ENCODE measurements at places on chromosomes 7 and 10. TPM values are rescaled to one million over a fixed set of nuclear protein-coding genes. Genes with fewer than 3 reads are reported as not detected.

GRCh38 chr10:69413221-69413865, 3.4 kb downstream of the TACR2 start:
- DNase-seq, result peak; percentile 72

The MYPN gene
- 31.8 TPM for total RNA-seq

- no peak for DNase-seq
These were observed 11.8 kb downstream of the PKD2L1 start for GRCh38 chr10:100318207-100318606.

- DNase-seq, result no peak
These were observed 35.2 kb downstream of the CCDC71L start for GRCh38 chr7:106625678-106626301.

- DNase-seq, result no peak
These were observed 22.7 kb downstream of the WIPI2 start for GRCh38 chr7:5212633-5213285.

DNA sequence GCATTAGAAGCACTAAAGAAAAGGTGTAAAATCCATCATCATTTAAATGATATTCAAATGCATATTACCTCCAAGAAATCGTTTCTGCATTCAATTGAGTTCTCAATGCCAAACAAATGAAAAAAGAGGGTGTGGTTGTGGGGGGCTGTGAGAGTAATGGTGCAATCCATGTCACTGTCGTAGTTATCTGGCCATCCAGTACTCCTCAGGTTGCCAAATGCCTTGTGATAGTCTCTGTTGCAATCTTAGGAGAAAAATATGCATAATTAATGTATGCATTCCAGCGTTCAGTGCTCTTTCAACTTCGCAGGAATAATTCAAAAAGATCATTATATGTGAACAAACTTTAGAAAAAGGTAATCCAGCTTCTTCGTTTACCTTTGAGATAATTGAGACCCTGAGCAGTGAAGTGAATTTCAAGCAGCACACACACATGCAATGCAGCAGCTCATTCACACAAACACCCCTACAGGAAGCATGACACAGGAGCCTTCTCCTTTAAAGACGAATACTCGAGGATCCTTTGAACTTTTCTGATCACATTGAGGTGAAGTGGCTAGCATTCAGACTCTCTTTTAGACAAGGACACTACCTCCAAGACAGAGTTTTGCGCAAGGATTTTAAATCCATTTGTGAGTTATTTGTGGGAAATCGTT, 73.4 kb downstream of the OR13A1 start:
- DNase-seq, result no peak

- no peak for DNase-seq
These were observed 145.6 kb downstream of the GLCCI1 start for GRCh38 chr7:8114175-8114574.

The SSC4D gene
- total RNA-seq, result 0.71 TPM

DNA sequence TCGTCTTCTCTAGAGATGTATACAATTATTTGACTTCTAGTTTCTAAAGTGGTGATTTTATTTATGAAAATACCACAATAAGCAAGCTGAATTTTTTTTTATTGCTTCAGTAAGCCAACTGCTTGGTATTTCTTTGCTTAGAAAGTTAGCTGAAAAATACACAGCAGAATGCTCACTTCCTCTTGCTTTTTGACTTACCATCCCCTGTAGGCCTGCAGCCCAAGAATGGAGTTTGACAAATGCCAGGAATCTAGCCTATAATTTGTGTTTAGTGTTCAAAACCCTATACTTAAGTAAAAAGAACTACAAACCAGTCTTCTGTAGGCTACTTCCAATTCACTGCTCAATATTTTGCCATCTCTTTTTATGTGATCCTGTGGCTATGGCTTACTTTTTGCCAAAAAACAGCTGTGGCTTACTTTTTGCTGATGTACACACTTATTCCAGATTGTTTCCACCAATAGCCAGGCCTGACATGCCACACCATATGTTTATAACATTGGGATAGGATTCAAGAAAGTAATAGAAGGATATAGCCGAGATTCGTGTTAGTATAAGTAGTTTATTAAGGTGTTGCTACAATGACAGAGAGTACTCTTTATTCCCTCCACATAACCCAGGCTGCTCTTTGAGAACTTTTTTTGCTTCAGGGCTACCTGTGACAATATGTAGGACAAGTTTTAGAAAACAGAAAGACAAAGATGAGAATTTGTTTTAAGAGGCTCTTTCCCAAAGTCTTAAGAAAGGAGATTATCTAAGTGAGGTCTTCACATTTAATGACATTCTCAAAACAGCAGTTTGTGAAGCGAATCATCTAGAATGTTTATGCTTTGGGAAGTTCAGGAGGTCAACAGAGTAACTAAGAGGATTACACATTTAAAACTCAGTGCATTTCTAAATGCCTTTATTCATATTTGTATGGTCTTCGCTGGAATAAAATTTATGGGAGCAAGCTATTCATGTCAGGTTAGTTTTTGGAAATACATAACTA, 263.9 kb upstream of the FZD1 start:
- peak; percentile 74 for DNase-seq

- no peak for DNase-seq
These were observed 3.1 kb downstream of the SLK start for GRCh38 chr10:103969857-103970627.

GRCh38 chr7:69129524-69129923, 468.8 kb upstream of the AUTS2 start:
- no peak for DNase-seq

GRCh38 chr7:8453535-8453934, 20.1 kb downstream of the NXPH1 start:
- DNase-seq, result no peak

GRCh38 chr10:49287689-49288340, 11.2 kb upstream of the C10orf71 start:
- no peak for DNase-seq

DNA sequence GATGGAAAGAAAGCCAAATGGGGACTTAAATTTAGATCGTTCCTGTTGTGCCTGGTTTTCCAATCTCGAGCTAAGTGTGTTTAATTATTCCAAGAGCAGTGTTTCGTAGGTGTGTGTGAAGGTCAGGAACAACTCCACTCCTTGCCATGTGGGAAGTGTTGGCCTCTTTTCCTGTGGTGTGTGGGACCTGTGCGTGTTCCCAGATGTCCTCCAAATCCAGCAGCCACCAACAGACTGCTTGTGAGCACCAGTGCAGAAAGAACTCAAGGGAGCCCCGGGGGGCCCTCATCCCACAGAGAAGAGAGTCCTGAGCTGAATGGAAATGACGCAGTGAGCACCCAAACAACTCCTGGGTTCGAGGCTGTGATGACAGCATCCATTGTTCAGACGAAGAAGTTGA, 227.7 kb downstream of the TMEM178B start:
- DNase-seq, result no peak

DNA sequence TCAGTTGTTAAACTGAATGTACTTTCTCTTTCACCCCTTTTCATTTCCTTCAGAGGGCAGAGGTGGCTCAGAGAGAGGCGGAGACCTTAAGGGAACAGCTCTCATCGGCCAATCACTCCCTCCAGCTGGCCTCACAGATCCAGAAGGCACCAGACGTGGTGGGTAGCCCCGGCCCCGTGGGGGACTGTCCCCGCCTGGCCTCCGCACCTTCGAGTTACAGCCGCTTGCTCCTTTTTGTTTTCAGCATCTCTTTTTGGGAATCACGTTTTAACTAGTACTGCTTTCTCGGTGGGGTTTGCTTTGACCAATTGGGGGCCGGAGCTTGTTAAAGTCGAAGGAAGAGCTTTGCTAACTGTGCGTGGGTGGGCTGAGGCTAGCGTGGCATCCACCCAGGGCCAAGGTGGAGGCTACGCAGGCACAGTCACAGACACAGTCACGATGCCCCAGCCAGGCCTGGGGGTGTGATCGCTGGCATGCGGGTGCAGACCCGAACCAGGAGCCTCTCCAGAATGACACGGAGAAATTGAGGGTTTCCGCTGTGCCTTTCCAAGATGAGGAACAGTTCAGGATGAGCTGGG, 116.2 kb upstream of the SH2B2 start:
- DNase-seq, result no peak

The BHLHA15 gene
- total RNA-seq, result 0.45 TPM

- DNase-seq, result no peak
These were observed 4.6 kb downstream of the TECTB start for GRCh38 chr10:112287844-112288243.

The PNLIPRP1 gene
- not detected for total RNA-seq

The RPEL1 gene
- not detected for total RNA-seq

The SNCG gene
- 4.4 TPM for total RNA-seq

The ADCYAP1R1 gene
- 0.06 TPM for total RNA-seq

DNA sequence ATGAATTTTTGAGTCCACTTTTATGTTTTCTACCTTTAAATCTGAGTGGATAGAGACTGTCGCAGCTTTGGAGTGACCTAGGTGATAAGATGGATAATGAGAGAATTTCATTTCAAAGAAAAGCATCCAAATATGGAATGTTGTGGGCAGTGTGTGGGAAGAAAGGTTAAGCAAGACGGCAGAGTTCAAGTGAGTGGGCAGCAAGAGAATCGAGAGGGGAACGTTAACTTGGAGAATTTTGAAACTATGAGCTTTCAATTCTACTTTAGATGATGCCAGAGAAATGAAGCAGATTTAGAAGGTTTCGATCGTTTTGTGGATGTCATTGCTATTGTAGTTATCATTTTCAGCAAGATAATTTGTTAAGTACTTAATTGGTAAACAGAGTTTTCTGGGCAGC, 73.0 kb downstream of the XRCC2 start:
- peak; percentile 13 for DNase-seq

- peak; percentile 58 for DNase-seq
These were observed 48.1 kb downstream of the PDLIM1 start for GRCh38 chr10:95242581-95243317.

- no peak for DNase-seq
These were observed 75.5 kb downstream of the GRID1 start for GRCh38 chr10:86290933-86291615.

DNA sequence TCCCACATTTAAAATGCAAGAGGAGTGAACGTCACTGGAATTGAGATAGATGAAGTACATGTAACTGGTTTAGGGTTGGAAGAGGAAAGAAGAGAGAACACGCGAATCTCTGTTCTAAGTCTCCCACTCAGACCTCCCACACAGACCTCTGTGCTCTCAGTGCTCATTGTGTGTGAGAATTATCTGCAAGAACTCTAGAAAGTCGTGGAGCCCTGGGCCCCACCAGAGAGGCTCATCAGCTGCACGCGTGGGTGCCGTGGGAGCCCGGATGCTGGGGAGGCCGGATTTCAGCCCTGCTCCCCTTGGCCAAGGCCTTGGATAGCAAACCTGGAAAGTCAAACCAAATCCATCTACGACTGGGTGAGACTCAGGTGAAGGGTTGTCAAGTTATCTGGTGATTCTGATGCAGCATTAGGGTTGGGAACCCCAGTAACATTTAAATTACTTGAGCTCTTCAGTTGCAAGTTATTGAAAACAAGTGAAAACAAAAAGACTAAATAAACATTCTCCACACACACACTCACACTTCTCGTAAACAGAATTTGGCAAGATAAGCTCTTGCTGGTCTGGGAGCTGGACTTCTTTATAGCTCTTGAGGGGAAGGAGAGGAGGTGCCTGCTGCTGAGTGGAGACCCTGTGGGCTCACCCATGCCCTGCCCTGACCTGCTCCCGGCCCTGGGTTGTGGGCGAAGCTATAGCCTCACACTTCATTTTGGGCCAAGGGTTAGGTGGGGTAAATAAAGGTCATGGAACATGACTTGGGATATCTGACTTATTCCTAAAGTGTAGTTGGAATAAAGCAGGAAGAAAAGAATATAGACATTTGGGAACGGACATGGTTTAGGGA, 250.3 kb downstream of the ADARB2 start:
- DNase-seq, result no peak

The SLC29A4 gene
- total RNA-seq, result 4.7 TPM

The CUBN gene
- 0.69 TPM for total RNA-seq

- no peak for DNase-seq
These were observed 27.1 kb downstream of the VIPR2 start for GRCh38 chr7:159117366-159118196.

GRCh38 chr7:90777465-90777864, 181.3 kb downstream of the CDK14 start:
- no peak for DNase-seq

DNA sequence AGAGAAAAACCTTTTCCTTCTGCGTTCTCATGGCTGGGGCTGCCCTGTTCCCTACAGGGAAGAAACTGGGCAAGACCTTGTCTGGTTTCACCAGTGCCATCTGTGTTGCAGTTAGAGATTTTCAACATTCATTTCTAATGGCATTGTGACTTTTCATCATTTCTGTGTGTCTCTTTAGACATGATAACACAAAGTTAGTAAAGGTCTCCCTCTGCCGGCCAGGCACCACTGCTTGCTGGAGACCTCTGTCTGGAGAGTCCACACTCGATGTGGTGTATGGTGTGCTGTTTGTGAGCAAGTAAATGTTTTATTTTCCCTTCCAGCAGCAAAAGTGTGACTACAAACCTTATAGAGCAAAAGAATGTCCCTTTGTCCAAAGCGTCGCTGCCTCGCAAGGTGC, 213.5 kb downstream of the PAXIP1 start:
- no peak for DNase-seq

- DNase-seq, result no peak
These were observed 82.8 kb upstream of the FRMD4A start for GRCh38 chr10:14413523-14413922.

DNA sequence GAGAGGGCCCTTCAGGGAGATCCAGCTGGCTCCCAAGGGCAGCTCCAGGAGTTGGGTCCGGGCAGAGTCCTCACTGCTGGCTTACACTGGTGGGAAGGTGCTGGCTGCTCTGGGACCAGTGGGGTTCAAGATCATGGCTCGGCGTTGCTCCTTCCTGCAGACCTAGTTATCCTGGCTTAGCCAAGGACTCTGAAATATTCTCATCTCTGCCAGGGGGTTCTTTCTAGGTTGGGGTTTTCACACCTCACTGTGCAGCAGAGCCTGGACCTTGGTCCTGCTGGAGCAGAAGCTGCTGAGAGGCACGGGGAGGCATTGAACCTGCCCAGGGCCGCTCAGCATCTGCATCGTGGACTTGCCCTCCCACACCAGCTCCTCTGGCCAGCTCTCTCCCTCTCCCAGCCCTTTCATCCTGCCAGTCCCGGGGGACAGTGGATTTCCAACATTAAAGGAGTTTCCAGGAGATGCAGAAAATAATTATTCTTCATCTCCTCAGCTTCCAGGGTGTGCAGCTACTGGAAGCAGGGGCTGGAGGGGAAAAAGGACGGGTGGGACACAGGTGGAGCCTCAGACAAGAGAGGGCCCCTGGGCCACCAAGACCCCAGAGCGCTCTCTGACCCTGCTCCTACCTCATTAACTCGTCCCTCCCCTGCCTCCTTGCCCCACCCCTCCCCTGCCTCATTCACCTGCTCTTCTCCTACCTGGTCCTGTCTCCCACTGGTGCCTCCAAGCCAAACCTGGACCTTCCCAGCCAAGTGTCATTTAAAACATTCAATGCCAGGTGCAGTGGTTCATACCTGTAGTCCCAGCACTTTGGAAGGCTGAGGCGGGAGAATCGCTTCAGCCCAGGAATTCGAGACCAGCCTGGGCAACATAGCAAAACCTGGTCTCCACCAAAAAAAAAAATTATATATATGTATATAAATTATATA, 42.5 kb downstream of the JAKMIP3 start:
- DNase-seq, result no peak

- no peak for DNase-seq
These were observed 373.0 kb downstream of the RPS24 start for GRCh38 chr10:78406648-78407008.

The DYDC2 gene
- total RNA-seq, result not detected

GRCh38 chr10:30386801-30387588, 37.9 kb upstream of the MTPAP start:
- no peak for DNase-seq

The CPA5 gene
- total RNA-seq, result 0.06 TPM

- no peak for DNase-seq
These were observed 157.8 kb downstream of the NRP1 start for GRCh38 chr10:33176688-33177087.
